Suppressor macrophage treated with lipopolysaccharide for 1 hour (primary cell): ENCODE measurements at places on chromosomes 16 and 17.

GRCh38 chr17:78315355-78316114 is 44.3 kb downstream of the SOCS3 start:
- peak; percentile 79 for DNase-seq

GRCh38 chr17:78397681-78398101 is 19.2 kb downstream of the PGS1 start:
- no peak for DNase-seq

GRCh38 chr17:50190603-50191358 is 10.7 kb downstream of the COL1A1 start:
- DNase-seq, result no peak

DNA sequence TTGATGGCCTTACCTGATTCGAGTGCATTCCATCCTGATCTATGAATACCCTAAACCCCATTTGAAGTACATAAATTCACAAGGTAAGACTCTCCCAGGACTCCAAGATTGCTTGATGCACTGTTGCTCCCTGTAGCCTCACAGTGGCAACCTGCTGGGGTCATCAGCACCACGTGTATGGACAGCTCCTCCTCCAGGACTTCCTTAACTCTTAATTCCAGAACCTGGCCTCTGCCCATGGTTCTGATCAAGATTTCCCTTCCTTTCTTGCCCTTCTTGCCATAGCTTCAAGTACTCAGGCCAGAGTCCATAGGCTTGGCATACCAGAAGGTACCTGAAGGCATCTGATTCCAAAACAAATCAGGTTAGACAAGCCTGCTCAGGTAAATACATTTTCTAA is 34.0 kb upstream of the NLK start:
- peak; percentile 26 for DNase-seq

DNA sequence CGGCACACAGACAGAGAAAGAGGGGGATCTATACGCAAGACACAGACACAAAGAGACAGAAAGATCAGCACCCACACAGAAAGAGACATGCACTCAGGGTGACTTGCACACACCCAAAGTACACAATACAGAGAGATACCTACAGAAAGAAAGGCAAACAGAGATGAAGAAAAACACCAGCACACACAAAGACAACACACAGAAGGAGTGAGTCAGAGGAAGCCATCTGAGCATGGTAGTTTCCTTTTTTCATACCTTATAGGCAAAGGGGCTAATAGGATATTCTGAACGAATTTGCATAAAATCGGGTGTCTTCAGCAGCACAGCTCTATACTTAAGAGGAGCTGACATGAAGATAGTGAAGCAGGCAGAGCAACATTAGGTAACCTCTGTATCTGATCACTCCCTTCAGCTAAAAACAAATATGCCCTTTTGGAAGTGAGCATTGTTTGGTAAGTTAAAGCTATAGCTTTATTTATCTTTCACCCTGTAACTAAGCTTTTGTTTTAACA is 198.6 kb downstream of the AATF start:
- DNase-seq, result no peak

GRCh38 chr16:12350945-12351344 is 374.4 kb downstream of the SNX29 start:
- no peak for DNase-seq

GRCh38 chr17:27293359-27293897 is 486 bp upstream of the WSB1 start:
- DNase-seq, result no peak

GRCh38 chr17:64120159-64120810 is 9.7 kb downstream of the ERN1 start:
- DNase-seq, result no peak

- peak; percentile 58 for DNase-seq
Measured at GRCh38 chr17:60077672-60078519, 825 bp downstream of the HEATR6 start.

- DNase-seq, result peak; percentile 78
Measured at GRCh38 chr17:81481073-81481799, 31.4 kb downstream of the ACTG1 start.

- DNase-seq, result no peak
Measured at GRCh38 chr16:70695331-70696070, 9.6 kb upstream of the MTSS2 start.

DNA sequence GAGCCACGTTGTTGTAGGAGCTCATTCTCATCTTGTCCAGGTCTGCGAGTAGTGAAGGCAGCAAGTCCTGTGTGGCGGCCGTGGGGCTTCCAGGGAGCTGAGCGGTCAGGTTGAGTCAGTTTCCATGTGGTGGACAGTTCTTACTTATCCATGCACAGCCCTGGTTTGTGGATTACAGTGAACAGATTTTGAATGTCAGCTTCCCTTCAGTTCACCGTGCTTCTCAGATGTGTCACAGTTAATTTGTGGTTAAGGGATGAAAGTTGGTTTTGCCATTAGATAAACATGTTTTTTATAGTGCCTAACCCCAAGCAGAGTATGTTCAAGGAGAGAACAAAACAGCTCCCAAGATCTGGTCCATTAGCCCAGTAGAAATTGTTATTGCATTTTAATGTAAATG is 103.1 kb downstream of the RPTOR start:
- no peak for DNase-seq

- no peak for DNase-seq
Measured at GRCh38 chr16:67679935-67680897, 13.6 kb downstream of the C16orf86 start.

GRCh38 chr16:77116856-77117255 is 74.1 kb upstream of the MON1B start:
- DNase-seq, result peak; percentile 26
